ENCODE measurements at places on chromosomes 2 and 18.

DNA sequence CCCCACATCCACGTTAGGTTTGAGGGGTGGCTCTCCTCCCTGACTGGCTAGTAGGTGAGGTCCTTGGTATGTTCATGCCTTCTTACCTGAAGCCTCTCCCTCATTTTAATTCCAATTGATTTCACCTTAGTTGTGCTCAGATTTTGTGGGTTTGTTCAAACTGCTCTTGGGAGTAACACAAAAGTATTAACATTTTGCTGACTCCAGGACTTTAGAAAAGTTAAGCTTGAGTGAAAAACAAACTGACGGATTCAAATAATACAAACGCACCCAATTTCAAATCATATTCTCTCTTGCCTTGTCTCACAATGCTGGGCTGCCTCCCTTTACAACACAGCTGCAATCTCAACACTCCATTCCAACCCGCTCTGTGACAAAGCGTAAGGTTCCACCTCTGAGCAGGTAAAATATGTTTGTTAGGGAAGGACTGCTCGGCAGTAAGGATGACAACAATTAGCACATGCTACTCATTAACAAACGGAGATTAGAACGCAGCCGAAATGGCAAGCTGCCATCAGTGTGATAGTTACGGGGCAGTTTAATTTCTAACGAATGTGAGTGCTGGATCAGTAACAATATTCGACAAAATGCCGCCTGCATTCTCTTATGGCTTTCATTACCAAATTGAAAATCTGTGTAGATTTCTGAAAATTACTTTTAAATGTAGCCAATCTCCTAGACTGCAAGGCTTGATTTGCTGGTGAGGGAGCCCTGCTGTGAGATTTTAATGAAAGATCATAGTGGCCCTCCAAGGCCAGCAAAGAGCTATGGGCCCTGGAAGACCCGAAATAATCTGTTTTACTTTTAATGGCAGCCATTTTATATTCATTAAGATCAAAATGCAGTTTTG, 730.6 kb upstream of the FANCL start:
- no peak for DNase-seq

- no peak for DNase-seq
Observed at GRCh38 chr2:70561893-70562292, 8.3 kb upstream of the TGFA start.

DNA sequence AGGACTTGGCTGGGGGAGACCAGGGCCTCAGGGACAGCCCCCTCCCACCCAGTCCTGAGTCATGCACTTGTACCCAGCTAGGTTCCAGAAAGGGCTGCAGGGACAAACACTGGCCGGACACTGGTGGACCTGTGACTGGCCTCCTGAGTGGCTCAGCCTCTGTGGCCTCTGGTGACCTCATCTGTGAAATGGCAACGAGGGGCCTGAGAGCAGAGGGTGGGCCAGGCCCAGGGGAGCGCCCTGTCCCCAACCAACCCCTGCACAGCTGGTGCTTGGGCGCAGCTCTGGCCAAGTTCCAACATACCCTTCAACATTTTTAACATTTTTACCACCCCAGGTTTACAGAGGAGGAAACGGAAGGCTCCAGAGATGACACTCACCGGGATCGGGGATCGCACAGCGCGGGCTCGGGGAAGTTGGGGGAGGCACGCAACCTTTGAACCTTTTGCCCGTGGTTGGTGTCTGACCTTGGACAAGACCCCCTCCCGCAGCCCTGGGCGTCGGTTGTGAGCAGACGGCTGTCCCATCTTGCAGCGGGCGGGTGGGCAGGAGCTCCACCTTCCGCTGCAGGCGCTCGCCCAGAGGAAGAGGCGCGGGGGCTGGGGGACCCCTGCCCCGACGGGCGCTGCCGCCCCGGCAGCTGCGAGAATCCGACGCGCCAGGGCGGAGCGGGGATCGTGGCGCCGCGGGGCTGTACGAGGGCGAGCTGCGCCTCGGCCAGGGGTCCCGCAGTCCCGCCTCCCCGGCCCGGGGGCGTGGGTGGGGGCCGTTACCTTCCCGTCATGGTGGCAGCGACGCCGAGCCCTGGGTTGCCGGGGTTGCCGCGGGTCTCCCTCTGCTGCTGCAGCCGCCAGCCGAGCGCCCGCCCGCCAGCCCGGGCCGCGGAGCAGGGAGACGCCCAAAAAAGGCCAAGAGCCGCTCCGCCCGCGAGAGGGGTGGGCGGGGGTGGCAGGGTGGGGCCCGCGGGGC, 805 bp downstream of the LIMS2 start:
- DNase-seq: peak; percentile 69

DNA sequence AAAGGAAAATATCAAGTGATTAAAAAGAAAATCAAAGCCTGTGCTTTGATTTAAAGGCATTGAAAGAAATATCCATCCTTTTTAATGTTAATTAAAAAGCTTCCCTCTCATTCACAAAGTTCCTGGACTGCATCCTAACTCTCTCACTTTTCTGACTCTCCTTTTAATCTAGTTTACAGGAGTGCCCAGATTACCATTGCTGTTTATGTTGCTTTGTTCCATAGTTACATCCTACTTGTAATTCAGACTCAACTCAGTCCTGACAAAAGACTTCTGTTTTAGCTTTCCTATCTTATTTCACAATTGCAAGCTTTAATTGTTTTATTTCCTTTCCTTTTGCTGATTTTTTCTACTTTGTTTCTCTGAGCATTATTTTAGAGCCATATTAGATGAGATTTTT, 160.7 kb upstream of the DTNA start:
- DNase-seq: no peak

GRCh38 chr2:197883354-197884032, 79.1 kb downstream of the PLCL1 start:
- no peak for DNase-seq

GRCh38 chr2:119795309-119796303, 35.9 kb downstream of the PTPN4 start:
- no peak for DNase-seq

DNA sequence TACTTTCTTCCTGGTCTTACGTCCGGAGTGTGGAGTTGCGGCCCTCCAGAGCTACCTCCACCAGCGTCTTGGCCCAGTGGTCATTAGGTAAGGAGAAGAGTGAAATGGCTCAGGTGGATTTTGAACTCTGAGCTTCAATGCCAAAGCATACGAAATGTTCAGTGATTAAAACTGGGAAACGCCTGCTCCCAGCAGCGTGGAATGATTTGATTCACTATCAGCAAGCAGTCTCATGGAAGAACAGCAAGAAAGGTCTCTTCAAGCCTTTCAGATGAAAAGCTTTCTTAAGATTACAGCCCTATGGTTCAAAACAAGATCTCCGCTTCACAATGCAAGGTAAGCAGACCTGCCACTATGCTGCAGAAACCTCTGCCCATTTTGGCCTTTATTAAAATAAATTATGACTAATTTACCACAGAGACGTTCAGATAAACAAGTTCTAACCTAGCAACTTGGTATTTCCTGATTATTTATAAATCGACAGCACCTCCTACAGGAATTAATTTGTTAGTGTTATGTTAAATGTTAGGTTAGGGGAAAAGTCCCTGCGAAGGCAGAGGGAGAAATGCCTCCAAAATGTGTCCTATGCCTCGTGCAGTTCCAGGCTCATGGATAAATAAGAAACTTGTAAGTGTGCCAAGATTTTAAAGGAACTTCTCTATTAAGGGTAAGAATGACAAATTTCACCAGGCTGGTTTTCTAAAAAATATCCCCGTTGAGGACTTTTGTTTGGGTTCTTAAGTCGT, 10.1 kb downstream of the SP9 start:
- DNase-seq: no peak

DNA sequence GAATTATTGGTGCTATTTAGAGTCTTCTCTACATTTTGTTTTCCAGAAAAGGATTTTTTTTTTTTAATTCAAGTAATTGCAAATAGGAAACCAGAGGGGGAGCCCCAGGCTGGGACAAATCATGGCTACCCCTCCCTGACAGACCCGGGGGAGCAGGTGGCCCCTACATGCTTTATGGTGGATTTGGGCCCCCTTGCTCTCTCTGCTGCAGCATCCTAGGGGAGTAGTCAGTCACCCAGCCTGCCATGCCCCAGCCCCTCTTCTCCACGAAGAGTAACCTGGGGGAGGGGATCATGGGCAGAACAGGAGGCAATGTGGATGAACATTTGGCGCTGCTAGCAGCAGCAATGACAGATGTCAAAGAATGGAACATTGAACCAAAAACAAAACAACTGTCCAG, 4.6 kb downstream of the C2orf81 start:
- no peak for DNase-seq

- DNase-seq: no peak
Observed at GRCh38 chr2:25230198-25230947, 62.0 kb upstream of the POMC start.

- DNase-seq: no peak
Observed at GRCh38 chr2:2646433-2647051, 315.5 kb upstream of the MYT1L start.

GRCh38 chr18:25979369-25980040, 110.9 kb downstream of the SS18 start:
- DNase-seq: no peak

- DNase-seq: no peak
Observed at GRCh38 chr2:8388781-8389180, 293.1 kb upstream of the ID2 start.

- DNase-seq: no peak
Observed at GRCh38 chr18:12296457-12296856, 11.6 kb upstream of the TUBB6 start.

- DNase-seq: no peak
Observed at GRCh38 chr2:28638102-28638501, 113.5 kb upstream of the PPP1CB start.

All from left ventricle myocardium superior (tissue), 1 donor.